ENCODE measurements at places on chromosomes 11 and 22. TPM values are rescaled to one million over a fixed set of nuclear protein-coding genes. Genes with fewer than 3 reads are reported as not detected.

DNA sequence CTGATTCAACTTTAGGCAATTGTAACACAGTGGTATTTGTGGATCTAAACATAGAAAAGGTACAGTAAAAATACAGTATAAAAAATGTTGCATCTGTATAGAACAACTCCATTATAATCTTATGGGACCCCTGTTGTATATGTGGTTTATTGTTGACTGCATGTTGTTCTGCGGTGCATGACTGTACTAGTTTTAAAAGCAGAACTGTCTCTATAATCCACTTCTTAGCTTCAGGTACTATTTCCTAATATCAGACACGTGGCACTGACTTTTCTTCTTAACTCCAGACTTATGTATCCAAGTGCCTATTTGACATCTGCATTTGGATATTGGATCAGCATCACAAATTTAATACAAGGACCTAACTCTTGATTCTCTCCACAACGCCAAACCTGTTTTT, 41.1 kb downstream of the PACS1 start:
- no peak for DNase-seq

GRCh38 chr11:57278721-57279095, 41.7 kb upstream of the APLNR start:
- DNase-seq: peak; percentile 15

- no peak for DNase-seq
Measured at GRCh38 chr11:105507496-105508254, 102.2 kb upstream of the GRIA4 start.

- no peak for DNase-seq
Measured at GRCh38 chr11:69554849-69555248, 73.4 kb downstream of the LINC01488 start.

DNA sequence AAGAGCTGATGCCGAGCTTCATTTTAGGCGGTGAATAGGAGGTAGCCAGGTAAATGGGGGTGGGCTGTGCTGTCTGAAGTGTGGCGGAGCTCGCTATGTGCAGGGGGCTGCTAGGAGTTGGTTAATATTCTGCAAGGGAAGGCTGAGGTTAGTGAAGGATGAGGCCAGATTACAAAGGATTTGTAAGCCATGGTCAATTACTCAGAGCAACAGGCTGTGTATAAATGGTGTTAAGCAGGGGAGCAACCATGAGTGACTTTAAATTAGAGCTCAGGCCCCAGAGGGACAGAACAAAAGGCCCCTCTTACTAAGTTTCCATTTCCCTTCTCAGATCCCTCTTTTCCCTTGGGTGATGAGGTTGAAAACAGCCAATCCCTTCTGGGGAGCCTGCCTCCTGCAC, 7.3 kb upstream of the MCAM start:
- DNase-seq: no peak

DNA sequence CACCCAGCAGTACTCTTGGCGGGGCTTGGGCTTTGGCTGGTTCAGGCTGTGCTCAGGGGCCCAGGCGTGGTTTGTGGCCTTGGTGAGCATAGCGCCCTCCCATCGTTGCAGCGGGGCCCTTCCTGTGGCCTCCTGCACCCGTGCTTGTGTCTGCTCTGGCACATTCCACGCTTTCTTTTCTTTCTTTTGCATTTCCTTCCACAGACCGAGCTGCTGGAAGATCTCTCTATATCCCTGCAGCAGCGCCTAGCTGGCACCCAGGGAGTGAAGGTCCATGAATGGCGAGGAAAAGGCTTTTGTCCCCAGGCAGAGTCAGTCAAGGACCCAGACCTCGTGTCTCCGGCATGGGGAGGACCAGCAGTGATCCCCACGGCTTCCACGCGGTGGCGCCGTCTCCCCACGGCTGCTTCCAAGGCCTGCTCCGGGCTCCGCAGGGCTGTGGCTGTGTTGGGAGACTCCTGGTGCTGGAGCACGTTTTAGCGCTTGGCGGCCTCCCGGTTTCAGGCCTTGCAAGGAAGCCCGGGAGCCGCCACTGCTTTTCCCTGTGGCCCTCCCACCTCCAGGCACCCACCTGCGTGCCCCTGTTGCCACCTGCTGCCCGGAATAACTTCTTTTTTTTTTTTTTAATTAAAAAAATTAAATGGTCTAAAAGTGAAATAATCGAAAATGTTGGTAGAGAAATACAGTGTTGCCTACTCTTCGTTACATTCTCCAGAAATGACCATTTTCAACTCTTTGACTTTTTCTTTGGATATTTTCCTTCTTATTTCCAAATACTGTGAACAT, 28.5 kb downstream of the GLB1L2 start:
- DNase-seq: peak; percentile 94

- DNase-seq: no peak
Measured at GRCh38 chr11:88203604-88204003, 28.4 kb upstream of the RAB38 start.

DNA sequence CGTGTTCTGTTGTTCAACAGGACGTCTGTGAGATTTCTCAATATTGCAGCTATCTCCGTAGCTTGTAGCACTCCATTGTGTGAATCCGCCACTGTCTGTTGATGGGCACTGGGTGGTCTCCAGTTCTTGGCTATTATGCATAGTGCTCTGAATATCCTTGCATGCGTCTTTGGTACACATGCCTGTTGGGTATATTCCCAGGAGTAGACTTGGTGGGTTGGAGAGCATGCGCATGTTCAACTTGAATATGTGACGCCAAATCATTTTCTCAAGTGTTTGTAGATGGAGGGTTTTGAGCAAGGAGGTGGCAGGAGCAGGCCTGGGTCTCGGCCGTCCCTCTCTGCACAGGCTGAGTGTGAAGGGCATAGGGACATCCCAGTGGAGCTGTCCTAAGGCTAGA, 24.8 kb upstream of the TSKU start:
- DNase-seq: no peak

DNA sequence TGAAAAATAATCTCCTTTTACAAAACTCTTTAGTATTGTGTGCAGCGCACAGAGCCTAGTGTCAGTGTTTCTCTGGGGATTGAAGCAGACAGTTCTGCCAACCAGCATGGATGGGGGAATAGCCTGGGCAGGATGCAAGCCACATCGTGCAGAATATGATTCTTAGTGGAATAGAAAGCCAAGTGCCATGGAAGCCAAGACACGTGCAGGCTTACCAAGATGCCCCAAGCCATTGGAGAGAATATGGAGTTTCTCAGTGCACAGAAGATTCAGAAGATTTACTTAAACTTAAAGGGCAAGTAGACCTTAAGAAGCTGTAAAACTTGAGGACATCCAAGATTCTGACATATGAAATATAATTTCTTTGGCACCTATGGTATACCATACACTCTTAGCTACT, 917.6 kb downstream of the NTM start:
- DNase-seq: no peak

DNA sequence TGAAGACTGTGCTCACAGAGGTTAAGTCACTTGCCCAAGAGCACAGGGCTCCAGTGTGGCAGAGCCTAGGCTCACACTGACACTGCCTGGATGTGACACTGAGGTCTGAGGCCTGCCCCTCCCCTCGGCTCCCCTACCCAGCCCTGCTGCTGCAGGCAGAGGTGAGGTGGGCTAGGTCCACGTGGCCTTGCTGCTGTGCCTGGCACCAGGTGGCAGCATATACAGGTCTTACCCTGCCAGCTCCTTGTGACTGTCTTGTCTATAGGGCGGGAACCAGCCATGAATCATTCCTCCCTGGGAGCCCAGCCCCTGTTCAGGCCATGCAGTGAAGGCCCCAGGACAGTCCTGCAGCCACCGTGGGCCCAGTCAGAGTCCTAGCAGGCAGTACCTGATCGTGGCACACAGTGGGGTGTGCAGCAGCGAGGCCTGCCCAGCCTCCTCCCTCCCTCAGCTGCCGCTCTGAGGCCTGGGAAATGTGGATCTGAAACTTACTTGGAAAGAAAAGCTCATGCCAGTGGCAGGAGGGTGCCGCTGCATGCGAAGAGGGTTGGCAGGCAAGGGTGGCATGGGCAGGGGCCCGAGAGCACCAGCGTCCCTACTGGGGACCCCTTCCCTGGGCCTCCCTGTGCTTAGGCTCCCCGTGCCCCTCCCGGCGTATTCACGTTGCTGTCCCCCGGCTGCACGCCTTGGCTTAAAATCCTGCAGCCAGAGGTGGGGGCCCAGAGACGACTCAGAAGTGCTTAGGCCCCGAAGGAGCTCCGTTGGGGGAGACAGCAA, 1.2 kb upstream of the CERK start:
- peak; percentile 58 for DNase-seq

- DNase-seq: no peak
Measured at GRCh38 chr11:4059424-4059823, 35.2 kb upstream of the RRM1 start.

GRCh38 chr11:73584831-73585230, 13.1 kb downstream of the FAM168A start:
- no peak for DNase-seq

DNA sequence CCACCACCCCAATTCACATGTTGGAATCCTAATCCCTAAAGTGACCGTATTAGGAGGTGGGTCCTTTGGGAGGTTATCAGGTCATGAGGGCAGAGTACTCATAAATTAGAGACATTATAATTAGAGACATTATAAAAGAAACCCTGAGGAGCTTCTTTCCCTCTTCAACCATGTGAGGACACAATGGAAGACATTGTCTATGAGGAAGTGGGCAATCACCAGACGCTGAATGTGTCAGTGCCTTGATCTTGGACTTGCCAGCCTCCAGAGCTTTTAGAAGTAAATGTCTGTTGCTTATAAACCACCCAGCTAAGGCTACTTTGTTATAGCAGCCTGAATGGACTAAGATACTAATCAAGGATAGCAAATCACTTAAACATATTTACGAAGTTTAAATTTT, 14.8 kb downstream of the GAB2 start:
- no peak for DNase-seq

DNA sequence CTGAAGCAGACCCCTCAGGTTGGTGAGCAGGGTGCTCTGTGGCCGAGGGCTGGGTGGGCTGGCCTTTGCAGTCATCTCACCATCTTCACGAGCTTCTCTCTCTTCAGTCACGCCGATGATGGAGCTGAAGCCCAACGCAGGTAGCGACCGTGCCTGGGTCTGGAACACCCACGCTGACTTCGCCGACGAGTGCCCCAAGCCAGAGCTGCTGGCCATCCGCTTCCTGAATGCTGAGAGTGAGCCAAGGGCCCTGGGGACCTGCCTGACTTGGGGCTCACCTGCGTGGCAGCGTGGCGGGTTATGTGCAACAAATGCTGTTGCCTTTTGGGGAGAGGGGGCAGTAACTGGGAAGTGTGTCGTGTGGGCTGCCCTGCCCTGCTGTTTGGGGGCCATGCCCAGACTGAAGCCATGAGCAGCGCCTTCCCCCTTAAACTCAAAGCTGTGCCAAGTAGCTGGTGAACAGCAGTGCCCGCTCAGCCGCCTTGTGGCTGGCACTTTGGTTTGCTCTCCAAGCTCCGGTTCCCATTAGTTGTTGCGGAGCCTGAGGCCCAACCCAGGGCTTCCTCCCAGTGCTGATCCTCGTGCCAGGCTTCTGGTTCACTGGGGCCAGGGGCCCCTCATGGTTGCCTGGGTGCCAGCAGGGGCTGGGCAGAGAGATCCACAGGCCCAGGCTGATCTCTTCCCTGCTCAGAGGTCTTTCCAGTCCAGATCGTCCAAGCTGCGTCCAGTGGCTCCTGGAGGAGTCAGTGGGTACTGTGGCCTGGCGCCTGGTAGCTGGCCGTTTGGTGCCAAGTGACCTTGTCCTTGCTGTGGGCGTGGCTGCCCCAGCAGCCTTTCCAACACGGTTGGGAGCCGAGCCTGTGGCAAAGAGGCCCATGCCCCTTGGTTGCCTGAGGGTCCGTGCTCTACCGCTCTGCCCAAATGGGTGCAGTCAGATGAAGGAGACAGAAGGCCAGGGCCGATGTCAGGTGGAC, 6.1 kb upstream of the ZDHHC8 start:
- no peak for DNase-seq

DNA sequence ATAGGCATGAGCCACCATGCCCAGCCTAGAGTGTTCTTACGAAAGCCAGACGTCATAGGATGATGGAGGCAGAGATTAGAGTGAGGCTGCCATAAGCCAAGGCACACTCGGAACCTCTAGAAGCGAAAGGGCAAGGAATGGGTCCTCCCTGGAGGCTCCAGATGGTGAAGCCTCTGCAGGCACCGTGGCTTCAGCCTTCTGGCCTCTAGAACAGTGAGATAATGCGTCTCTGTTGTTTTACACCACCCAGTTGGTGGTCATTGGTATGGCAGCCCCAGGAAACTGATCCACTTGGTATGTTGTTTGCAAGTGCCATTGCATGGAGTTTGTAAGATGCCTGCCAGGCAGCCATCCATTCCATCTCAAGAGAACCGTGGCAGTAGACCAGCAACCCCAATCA, 791.0 kb downstream of the TBC1D22A start:
- no peak for DNase-seq

DNA sequence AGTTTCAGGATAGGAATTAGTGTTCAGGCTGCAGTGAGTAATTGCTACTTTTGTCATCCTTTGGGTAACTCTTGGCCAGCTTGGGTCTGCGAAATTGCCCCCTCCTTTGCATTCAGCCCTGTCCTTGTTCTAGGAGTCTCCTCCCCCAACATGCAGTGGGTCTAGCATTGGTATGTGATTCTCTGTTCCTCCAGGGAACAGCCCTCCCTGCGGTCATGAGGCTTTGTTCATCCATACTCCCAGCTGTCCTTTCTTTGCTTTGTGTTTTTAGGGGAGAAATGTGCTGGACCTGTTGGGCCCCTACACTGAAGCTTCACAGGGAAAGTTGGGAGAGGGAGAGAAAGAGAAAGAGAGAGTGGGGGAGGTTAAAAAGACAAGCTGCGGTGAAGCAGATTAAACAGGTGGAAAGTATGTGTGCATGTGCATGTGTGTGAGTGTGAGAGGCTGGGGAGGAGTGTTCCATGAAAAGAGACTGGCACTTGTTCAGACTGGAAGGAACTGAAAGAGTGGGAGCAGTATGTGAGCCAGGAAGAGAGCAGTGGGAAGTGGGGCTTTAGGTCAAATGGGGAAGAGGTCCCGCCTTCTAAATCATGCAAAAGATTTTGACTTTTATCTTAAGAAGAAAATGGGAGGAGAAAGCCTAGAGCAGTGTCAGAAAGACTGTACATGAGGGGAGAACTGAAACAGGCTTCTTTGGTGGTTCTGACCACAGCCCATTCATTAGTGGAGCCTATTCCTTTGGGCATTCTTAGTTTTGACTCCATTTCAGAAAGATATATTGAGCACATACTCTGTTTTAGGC, 17.9 kb upstream of the SESN3 start:
- DNase-seq: no peak

GRCh38 chr11:45890886-45891550, 5.6 kb downstream of the MAPK8IP1 start:
- DNase-seq: no peak

- DNase-seq: no peak
Measured at GRCh38 chr11:11069841-11070835, 212.3 kb upstream of the ZBED5 start.

- DNase-seq: no peak
Measured at GRCh38 chr11:128714123-128714522, 20.3 kb downstream of the FLI1 start.

Gene HEPHL1
- total RNA-seq: 0.04 TPM

Gene KCNK4
- total RNA-seq: not detected

Gene KREMEN1
- 28.8 TPM for total RNA-seq

Gene OR6A2
- not detected for total RNA-seq

Gene COX8A
- 461 TPM for total RNA-seq

Gene F2
- total RNA-seq: not detected

Gene TSSK2
- total RNA-seq: not detected

Gene PICALM
- 188 TPM for total RNA-seq

Gene TREH
- not detected for total RNA-seq

Gene DERL3
- total RNA-seq: 0.21 TPM

All from lower leg skin (tissue), 4 donors.